ENCODE measurements at places on chromosomes 13 and 19.

DNA sequence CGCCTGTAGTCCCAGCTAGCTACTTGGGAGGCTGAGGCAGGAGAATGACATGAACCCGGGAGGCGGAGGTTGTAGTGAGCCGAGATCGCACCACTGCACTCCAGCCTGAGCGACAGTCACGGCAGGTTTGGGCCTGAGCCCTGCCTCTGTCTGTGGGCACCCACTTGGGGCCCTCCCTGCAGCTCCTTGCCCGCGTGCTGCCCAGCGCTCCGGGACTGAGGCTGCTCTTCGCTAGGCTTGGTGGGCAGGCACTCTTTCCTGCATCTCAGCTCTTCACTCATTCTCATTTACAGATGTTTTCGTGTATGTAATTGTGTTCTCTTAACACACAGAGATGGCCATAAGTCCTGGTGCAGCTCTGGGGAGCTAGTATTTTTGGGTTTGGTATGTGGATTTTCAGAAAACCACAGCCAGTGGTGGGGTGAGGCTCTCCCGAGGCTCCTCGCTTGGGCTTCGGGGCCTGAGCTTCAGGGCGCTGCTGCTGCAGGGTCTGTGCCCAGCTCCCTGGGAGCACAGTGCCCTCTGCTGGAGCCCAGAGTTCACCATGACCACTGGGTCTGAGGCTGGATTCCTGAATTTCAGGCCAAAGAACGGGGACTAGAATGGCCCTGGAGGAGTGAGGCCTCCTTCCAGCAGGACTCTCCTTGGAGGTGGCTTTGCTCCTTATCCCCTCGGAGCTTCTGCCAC, 15.2 kb downstream of the UPF1 start:
- no peak for DNase-seq

GRCh38 chr13:45604892-45605291, 10.6 kb downstream of the ERICH6B start:
- no peak for DNase-seq

DNA sequence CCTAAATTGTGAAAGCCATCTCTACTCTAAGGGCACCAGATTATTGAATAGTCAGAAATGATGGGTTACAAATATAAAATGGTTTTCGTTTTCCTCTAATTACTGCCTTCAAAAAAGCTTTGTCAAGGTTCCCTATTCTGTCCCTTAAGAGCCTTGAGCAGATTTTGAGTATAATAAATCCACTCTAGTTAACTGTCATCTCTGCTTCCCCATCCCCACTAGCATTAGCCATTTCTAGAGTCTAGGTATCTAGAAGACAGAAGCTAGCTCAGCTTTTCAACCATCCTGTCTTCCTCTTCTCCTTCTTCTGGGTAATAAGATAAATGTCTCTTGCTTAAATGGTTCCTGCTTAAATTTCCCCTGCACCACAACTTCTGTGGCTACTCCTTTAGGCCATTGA, 290.4 kb downstream of the DACH1 start:
- DNase-seq, result no peak

GRCh38 chr19:46390121-46390858, 23.1 kb downstream of the CCDC8 start:
- DNase-seq, result no peak

GRCh38 chr13:48072304-48072703, 22.6 kb downstream of the MED4 start:
- no peak for DNase-seq

- DNase-seq, result no peak
Observed at GRCh38 chr19:5822181-5822844, 17.2 kb downstream of the FUT6 start.

- no peak for DNase-seq
Observed at GRCh38 chr19:47661161-47661560, 52.1 kb upstream of the EHD2 start.

DNA sequence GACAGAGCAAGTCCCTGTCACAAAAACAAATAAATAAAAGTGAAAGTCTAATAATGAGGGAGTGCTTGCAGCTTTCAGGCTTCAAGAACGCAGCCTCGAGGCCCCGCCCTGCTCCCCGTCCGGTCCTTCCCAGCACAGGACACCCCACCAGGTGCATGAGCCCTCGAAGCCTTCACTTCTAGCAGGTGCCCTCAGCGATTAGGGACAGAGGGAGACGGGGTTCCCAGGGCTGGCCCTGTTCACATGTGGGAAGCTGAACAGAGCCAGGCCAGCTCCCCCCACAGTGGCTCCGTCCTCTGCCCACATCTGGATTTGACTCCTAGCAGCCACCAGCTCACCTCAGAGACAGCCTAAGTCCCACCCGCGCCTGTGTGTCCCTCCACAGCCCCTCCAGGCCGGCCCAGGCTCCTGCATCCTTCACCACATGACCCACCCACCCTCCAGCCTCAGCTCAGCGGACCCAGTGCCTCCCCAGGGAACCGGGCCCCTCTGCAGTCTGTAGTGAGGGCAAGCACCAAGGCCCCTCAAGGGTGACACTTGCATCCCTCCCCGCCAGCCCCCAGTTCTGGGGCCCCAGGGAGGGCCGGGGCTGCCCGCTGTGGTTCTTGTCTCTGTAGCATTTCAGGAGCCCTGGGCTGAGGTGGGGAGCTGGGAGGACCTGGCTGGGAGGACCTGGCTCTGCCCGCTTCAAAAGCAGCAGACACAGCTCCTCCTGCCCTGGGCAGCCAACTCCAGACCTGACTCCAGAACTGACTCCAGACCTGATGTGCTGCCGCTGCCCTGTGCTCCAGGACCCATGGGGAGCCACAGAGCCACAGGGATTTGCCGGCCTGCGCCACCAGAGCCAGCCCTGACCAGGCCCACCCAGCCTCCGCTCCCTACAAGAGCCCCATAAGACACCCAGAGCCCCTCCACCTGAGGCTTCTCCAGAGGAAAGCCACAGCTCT, 27.2 kb downstream of the GPX4 start:
- DNase-seq, result no peak

DNA sequence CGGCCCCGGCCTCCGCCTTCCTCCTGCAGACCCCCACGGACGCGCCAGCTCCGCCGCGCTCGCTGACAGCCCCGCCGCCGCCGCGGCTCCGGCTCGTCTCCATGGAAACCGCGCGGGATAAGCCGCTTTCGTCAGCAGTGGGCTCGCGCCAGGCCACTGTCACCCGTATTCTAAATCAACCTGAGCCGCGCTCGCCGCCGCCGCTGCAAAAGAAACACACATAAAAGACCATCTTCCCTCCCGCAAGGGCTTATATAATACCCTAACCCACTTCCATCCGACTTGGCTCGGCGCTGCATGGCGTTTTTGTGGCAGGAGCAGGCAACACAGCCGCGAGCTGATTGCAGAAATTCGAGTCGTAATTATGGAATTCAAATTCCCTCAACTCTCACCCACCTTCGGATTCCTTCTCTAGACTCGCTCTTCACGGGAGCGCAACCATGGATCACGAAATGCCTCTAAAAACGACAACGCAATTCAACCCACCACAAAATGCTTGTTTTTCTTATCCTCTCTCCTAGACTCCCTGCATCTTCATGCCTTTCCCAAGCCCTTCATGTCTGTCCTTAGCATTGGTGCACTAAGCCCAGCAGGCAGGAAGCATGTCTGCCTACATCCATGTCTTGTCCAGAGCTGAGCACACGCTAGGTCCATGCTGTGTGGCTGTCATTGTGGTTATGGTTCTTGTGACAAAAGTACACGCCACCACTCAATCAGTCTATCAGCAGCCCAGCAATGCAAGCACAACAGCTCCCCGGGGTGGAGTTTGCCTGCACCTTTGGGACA, at the start of gene AMER2:
AMER2 (minus strand) TSS at position 772 of the 786 bp plus-strand sequence; CDS start at position 103, 669 bp downstream.
- DNase-seq, result no peak

DNA sequence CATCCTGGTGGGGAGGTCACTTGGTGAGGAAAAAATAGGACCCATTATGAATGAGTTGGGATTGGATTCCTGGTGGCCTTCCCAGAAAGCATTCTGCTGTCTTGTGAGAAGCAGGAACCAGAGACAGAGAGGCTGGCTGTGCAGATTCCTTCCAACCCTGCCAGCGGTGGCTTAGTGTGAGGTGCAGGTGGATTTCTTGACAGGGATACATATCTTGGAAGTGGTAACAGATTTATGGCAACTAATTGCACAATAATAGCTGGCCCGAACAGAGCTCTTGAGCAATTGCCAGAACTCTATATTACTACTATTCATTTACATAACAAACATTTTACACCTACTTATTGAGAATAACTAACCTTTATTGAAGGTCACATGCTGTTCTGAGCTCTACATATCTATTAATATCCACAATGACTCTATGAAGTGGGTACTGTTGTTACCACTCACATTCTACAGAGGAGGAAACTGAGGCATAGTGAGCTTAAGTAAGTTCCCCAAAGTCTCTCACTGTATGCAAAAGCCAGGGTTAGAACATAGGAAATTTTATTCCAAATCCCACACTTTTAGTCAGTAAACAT, 173.9 kb upstream of the SERP2 start:
- no peak for DNase-seq

- DNase-seq, result no peak
Observed at GRCh38 chr13:90700340-90700739, 647.1 kb upstream of the MIR17HG start.

DNA sequence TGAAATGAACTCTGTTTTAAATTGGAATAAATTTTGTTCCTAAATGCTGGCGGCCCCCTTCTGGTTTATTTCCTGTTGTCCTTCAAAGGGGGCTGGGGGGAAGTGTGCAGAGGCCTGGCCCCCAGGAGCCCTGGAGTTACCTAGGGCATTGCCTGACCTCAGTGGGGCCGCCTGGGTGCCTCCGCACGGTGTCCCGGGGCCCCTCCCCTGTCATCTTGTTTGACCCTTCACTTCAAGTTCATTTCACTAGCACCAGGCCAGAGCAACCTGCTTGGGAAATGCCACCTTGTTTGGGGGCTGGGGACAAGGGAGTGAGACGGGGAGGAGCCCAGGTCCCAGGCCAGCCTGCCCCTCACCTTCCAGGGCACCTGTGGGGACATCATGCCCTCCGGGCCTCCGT, 11.9 kb upstream of the GNA15 start:
- no peak for DNase-seq

- DNase-seq, result no peak
Observed at GRCh38 chr13:76440568-76440967, 445.6 kb downstream of the KCTD12 start.

DNA sequence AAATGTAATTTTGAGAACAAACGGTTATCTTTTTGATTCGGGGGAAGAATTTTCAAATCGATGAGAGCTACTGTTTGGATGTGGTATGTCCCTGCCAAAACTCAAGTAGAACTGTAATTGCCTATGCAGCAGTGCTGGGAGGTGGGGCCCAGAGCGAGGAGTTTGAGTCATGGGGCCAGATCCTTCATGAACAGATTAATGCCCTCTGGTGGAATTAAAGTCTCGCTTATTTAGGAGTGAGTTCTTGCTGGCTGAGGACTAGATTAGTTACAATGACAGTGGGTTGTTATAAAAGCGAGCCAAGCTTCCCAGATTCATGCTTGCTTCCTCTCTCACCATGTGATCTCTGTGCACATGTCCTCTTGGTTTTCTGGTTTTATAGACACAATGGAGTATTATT, 11.8 kb upstream of the PRR20A start:
- DNase-seq, result no peak

DNA sequence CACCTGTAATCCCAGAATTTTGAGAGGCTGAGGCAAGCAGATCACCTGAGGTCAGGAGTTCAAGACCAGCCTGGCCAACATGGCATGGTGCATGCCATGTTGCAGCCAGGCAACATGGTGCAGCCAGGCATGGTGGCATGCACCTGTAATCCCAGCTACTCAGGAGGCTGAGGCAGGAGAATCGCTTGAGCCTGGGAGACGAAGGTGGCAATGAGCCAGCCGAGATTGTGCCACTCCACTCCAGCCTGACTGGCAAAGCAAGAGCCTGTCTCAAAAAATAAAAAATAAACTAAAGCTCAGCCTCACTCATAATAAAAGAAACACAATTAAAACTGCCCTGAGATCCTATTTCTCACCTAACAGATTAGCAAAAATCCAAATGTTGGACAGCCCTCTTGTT, 49.7 kb upstream of the MAP3K10 start:
- DNase-seq, result no peak

DNA sequence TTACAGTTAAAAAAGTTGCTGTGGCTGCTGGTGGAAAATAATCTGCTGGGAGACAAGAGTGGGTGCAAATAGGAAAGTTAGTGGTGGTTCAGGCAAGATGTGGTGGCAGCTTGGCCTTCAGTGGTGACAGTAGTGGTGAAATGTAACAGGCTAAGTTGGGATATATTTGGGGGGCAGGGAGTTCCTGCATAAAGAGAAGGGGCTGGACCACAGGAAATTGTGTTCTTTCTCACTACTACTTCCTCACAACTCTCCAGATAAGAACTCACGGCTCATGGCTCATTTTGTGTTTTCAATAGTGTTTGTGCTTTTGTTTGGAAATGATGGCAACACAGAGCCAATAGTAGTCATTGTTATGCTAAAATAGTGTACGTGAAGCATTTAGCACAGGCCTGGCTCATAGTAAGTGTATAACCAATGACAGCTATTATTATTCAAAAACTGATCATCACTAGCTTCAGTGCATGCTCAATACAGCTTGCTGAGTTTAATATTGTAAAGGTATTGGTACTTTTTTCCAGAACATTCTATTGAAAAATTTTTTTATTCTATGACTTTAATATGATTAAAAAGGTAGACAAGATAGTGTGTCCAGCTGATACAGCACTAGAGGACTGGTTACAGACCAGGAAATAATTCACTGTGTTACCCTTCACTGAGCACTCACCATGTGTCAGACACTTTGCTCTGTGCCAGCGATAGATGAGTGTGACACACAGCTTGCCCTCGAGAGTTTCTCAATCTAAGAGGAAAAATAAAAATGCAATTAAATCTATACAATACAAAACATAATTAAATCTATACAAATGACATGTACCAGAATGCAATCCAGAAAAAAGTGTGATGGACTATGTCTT, 209.8 kb downstream of the POU4F1 start:
- DNase-seq, result no peak

- DNase-seq, result no peak
Observed at GRCh38 chr13:76672420-76672819, 213.8 kb downstream of the KCTD12 start.

GRCh38 chr13:51912091-51912490, 50.3 kb downstream of the CCDC70 start:
- no peak for DNase-seq

- DNase-seq, result no peak
Observed at GRCh38 chr19:19206938-19207337, 3.7 kb upstream of the NR2C2AP start.

DNA sequence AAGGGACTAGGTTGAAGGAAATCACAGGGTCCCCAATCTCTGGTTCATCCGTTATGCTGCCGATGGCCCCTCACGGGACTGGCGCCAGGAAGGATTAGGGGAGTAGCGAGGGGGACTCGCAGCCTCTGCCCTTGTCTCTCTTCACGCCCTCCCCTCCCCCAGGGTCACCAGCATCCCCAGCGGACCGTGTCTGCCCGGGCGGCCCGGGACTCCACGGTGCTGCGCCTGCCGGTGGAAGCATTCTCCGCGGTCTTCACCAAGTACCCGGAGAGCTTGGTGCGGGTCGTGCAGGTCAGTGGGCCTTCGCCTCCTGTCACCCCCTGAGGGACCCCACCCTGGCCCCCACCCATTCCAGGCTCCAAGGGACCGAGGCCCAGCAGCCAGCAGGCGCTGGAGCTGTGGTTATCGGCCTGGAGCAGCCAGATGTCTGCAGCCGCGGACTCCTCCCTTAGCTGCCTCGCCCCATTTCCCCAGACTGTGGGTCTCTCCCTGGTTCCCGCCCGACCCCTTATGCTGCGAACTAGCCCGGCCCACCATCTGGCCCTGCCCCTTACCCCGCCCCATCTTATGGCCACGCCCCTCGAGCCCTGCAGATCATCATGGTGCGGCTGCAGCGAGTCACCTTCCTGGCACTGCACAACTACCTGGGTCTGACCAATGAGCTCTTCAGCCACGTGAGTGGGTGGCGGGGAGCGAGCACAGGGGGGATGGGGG, 5.4 kb downstream of the PNPLA6 start:
- DNase-seq, result no peak

- DNase-seq, result no peak
Observed at GRCh38 chr19:38216785-38217641, 7.0 kb downstream of the DPF1 start.

GRCh38 chr13:94454906-94455305, 24.6 kb downstream of the DCT start:
- DNase-seq, result no peak
